ENCODE measurements at places on chromosomes 3 and 15.

DNA sequence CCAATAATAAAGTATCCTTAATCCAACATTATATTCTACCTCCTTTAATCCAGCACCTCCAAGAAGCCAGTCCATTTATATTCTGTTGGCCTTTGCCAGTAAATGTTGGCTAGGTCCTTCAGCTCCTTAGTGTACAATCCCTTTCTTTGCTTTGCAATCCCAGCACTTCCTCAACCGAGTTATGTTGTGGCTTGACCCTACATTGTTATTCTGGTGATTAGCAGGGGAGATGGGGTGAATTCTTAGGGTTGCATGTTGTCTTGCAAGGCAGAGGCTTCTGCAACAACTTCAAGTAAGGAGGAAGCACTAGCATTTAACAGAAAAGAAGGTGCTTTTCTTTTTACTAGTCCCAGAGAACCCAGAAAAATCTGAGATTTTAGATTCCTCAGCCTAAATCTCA, 127.2 kb downstream of the CD47 start:
- DNase-seq = no peak

DNA sequence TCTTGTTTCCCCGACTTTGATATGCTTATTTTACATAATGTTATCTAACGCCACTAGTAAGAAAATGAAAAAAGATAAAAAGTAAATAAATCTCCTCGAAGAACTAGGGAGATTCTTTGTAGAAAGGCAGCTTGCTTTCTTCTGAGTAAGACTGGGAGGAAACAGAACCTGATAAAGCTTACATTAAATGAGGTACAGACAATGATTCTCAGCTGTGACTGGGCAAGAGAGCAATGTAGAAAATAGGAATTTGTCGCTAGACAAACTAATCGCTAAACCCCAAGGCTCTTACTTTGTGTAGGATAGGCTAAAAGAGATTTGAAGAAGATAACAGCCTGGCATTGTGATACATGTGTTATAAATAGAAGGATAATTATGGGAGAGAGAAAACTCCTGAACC, 919.0 kb upstream of the ALCAM start:
- DNase-seq = no peak

GRCh38 chr3:62139957-62140356, 233.4 kb downstream of the FEZF2 start:
- DNase-seq = no peak

DNA sequence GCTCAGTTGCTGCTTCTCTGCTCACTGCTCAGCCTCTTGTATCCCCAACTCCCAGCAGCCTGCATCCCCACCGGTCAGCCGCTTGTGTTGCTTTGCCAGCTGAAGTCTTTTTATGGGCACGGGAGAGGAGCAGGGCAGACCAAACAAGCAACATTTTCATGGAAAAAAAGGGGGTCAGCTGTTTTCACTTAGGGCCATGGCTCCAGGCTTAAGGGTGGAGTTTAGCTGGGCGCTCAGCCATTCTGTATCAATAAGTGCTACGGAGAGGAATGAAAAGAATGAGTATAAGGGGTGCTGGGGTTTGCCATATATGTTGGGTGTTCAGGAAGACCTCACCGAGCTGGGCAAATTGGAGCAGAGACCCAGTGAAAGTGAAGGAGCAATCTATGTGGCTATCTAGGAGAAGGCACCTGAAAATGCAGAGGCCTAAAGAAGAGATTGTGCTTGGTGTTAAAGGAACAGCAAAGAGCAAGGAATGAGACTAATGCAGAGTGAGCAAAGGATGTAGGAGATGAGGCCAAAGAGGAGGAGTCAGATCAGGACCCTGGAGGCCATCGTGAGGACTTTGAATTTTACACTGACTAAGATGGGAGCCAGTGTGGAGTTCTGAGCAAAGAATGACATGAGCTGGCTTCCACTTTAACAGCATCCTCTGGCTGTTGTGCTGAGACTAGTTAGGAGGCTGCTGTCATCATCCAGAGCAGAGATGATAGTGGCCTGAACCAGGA, 16.6 kb upstream of the IREB2 start:
- DNase-seq = no peak

- DNase-seq = no peak
Measured at GRCh38 chr3:89622063-89622700, 514.8 kb downstream of the EPHA3 start.

DNA sequence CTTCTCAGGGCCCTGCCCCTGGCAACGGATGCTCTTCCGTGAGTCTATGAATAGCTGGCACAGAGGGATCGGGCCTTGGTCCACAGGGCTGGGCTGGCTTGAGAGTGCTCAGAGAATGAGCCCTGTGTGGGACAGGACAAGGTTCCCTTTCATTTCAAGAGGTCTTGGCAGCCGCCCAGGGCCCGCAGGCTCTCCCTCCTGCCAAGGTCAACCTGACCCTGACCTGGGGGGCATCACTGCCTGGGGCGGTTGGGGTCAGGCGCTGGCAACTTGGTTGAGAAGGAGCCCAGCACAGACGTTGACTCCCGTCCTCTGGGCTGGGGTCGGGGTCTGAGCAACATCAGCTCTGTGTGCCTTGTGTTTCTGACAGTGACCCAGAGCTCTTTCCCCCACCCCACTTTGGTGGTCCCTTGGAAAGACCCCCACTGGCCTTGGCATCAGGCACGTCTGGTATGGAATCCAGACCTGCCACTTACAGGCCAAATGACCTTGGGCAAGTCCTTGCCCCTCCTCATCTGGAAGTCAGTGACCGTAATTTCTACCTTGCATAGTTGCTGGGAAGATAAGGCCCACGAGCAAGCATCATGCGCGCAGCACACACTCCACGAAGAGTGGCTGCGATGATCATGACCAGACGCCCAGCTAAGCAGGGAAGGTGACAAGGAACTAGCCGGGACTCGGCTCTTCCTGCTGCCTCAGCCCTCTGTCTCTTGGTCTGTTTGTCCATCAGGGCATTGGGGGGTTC, 36.4 kb downstream of the EPHB3 start:
- DNase-seq = no peak

DNA sequence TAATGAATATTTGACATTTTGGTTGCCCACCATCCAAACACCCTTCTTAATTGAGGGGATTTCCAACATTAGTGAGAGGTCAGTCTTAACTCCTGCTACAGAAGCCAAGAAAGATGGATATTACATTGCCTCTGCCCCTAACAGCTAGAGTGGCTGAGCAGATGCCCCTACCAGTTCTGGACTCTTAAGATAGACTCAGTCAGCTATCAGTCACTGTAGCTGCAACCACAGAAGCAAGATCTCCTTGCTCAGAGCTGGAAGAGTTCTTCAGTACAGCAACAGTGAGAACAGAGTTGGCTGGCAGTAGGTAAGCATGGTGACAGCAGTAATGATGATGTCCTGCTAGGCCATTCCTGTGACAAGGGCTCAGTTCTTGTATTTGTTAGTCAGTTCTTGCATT, 29.4 kb upstream of the TNFSF10 start:
- DNase-seq = no peak

DNA sequence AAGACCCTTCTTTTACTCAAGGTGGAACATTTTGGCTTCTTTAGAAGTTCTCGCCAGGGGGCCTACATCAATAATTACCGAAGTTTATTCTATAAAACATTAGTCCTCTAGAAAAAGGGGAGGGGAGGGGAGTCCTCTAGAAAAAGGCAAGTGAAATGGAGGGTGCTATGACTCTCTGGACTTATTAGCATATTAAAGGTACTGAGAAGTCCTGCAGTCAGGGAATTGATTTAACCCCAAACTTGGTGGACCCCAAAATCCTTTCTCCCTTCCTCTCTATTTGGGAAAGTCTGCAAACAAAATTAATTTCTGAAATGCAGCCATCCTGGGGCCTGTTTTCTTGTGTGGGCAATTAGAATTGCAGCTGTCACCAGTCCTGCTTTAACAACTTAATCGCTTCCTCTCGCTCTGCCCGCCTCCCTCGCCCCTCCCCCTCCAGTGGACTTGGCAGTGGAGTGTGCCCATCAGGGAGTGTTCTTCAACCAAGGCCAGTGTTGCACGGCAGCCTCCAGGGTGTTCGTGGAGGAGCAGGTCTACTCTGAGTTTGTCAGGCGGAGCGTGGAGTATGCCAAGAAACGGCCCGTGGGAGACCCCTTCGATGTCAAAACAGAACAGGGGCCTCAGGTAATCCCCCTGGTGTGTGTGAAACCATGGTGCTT, 18.9 kb upstream of the LRRK1 start:
- no peak for DNase-seq

DNA sequence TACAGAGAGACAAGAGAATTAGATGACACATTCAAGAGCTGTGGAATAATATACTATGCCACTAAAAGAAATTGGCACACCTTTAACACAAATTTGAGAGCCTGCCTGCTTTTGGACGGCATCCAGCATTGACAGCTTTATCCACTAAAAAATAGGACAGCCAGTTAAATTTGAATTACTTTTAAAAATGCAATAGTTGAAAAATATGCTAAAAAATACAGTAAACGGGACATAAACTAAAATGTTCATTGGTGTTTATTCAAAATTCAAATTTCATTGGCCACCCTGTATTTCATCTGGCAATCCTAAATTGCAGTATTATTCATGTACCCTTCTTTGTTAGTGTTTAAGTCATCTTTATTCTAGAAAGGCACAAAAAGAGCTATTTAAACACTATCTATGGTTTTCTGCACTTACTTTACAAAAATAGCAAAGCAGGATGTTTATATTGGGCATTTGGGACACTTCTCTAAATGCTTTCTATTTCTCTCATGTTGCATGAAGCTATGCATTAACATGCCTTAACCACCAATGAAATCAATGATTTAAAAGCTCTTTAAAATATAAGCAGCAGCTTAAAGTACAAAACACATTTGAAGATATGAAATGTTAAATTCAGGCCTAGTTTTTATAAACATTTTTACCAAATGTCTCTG, 160.1 kb downstream of the NEK10 start:
- DNase-seq = no peak

DNA sequence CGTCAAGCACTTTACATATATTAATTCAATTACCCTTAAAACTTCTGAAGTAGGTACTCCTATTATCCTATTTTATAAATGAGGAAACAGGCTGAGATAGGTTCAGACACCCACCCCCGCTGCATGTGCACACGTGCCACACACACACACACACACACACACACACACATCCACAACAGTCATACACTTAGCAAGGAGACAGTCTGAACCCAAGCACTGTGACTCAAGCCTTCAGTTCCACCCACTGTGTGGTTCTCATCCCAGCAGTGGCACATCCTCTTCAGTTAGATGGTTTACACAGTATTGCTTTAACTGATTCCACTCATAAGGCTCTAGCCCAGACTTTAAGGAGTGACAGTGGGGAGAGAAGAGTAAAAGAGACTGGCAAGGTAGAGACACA, 91.1 kb upstream of the FGF7 start:
- DNase-seq = no peak

DNA sequence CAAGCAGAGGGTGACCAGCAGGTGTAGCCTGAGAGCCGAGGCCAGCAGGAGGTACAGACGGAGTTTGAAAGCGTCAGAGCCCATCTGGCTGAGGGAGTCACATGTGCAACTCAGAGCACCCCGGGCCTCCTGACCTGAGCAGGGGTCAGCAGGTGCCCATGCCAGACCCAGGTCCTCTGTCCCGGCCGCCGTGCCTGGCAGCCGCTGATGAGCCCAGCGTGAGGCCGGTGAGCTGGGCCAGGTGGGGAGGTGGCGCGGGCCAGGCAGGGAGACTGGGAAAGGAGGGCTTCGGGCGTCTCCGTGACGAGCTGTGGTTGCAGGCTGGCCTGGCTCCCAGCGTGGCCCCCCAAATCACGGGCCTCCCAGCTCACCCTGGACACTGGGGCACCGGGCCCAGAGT, 130.9 kb downstream of the CHSY1 start:
- no peak for DNase-seq

- no peak for DNase-seq
Measured at GRCh38 chr3:126373146-126373613, 16.0 kb upstream of the KLF15 start.

DNA sequence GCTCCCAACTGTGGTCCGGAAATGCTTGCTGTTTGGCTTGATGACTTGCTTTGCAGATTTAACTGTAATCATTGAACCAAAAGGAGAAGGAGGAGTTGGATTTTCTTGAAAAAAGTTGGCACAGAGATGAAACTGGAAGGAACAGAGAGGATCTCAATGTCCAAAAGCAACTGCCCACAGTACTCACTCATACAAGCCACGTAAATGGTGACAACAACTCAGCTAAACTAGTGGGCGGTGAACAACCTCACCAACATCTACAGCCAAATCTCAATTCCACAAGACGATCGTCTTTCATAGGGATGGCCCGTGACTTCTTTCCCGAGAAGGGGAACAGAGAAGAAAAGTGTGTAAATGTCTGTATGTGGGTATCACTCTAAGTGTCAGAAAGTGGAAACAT, 48.1 kb downstream of the MYO5C start:
- DNase-seq = no peak

All from naive thymus-derived CD8-positive, alpha-beta T cell (primary cell).